Right kidney (tissue), 9 donors: ENCODE measurements at places on chromosomes 16 and 17.
A peak's percentile ranks its signal among the peaks of the same experiment; 100 is the strongest.

GRCh38 chr17:52106638-52107261 is 51.8 kb downstream of the CA10 start:
- peak; percentile 20 for DNase-seq

- DNase-seq = no peak
These were observed 4.7 kb downstream of the TPPP3 start for GRCh38 chr16:67388591-67388990.

- no peak for DNase-seq
These were observed 37.8 kb downstream of the GNA13 start for GRCh38 chr17:65018610-65019316.

GRCh38 chr16:22161999-22162655 is at the start of gene SDR42E2:
Gene SDR42E2, plus strand, starts transcription at chr16:22162506. Its CDS starts 3,077 bp downstream, at chr16:22165583.
- peak; percentile 47 for DNase-seq

DNA sequence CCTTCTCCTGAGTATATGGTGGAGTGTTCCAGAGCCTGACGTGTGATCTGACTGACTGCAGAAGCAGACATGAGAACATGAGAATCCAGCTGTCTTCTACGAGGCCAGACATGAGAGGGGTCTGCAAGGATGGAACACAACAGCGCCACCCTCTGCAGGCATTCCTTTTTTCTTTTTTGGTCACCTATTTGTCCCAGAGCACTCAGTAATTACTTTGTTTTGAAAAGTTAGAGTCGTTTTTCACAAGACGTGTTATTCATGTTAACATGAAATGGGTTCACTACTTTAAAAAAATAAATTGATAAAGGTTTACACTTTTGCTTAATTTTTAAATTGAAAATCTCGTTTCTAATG is 43.8 kb upstream of the ATP2A3 start:
- DNase-seq = no peak

- no peak for DNase-seq
These were observed 925 bp downstream of the ZNF689 start for GRCh38 chr16:30609002-30609925.

DNA sequence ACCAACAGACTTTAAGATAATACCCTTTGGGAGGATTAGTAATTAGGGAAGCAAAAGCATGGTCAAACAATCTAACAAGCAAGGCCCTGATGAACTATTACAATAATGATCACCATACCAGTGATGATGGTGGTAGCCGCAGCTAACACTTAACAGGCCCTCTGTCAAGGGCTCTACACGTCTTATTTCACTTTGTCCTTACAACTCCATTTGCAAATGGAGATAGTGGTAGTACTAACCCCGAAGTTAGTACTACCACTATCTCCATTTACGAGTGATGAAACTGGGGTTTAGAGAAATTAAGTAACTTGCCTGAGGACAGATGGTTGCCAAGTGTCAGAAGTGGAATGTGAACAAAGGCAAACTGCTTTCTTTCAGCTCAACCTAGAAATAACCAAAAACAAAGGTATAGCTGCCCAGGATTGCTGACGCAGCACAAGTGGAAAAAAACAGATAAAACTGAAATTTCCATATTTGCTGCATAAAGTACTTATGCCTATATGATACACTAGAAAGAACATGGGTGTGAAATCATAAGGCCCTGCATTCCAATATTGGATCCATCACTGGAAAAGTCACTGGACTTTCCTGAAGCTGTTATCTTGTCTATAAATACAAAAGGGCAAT is 24.6 kb downstream of the CEP112 start:
- no peak for DNase-seq

GRCh38 chr16:84811529-84811928 is 8.3 kb upstream of the CRISPLD2 start:
- DNase-seq = no peak

GRCh38 chr16:9125658-9126505 is 34.4 kb downstream of the HAPSTR1 start:
- DNase-seq = no peak

GRCh38 chr16:65940711-65941110 is 425.8 kb upstream of the CDH5 start:
- DNase-seq = no peak

DNA sequence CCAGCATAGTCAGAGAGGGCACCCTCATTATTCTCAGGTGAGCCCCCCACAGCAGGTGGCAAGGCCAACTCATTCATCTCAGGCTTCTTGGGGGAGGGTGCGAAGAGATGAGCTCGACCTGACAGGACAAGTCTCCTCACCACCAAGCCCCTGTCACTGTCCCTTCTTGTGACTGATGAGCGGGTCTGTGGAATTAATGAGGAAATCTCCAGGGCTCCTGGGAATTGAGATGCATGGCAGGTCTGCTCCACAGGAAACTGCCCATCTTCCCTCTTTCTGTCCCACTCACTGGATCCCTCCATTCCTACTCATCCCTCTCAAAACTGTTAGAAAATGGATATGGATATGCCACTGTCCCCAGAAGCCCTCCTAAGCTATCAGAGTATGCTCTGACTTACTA is 32.5 kb upstream of the CES5A start:
- no peak for DNase-seq

DNA sequence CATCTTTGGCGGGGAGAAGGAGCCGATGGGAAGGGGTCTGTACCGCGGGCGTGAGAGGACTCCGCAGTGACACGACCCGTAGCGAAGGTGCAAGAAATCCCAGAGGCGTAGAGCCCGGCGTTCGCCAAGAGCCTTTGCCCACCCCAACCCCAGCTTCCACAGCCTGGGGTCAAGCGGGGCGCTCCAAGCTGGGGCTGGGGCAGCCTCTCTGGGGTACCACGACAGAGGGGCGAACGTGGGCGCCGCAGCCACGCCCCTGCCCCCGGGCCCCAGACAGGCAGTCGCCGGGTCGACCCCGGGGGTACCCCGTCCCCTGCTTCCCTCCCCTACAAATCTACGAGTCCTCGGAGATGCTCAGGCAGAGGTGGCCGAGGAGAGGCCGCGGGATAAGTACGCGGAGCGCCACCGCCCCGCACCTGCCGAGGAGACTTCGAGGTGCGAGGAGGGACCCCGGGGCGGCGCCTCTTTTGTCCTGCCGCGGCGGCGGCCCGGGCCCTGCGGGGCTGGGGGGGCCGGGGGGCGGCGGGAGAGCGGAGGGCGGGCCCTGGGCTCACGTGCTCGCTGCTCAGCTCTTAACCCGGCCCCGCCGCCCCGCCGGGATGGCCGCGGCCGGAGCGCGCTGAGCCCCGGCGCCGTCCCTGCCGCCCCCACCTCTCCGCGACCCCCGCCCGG is at the start of gene ADAM11:
ADAM11 (plus strand) TSS at position 575 of the 672 bp plus-strand sequence. CDS start 212 bp downstream, outside the sequence.
- peak; percentile 43 for DNase-seq

DNA sequence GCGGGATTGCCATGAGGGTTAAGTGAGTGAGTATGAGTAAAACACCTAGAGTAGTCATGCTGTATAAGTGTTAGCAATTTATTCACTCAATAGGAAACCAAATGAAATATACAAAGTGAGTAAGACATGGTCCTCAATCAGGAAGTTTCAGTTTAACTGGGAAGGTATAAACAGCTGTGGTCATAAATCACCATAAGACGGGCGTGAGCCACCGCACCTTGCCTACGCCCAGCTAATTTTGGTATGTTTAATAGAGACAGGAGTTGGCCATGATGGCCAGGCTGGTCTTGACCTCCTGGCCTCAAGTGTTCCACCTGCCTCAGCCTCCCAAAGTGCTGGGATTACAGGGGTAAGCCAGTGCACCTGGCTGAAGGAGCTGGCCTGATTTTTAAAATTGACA is 27.0 kb downstream of the RNF135 start:
- DNase-seq = no peak

DNA sequence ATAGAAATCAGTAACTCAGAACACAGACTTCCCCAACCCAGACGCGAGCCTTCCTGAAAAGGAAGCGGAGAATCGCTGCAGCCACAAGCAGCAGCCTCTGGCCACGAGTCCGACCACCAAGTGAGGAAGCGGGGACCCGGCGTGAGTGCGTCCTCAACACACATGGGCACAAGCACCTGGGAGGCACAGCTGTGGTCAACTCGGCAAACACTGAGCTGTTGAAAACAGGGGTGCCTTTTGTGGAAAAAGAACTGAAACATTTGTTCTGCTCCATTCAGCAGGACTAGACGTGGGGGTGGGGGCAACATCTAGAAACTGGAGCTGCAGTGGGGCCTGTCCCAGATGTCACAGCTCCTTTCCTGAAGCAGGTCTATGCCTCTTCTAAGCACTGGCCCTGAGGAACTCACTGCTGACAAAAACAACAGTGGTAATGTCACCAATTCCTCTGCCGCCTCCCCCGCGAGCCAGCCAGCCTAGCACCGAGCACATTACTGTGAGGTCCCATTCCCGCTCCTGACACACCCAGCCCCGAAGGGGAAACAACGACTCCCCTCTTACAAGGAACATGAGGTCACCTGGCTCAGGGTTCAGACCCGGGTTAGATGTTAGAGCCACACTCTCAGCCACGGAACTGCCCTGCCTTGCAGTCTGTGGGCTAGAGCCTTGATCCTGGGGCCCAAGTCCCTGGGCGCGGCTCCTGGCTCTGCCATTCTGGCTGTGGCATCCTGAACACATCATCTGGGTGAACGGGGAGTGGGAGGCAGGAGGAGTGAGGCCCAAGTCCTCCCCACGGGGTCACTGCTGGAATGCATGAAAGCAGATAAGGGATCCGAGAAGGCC is 29.0 kb downstream of the KDM8 start:
- no peak for DNase-seq

DNA sequence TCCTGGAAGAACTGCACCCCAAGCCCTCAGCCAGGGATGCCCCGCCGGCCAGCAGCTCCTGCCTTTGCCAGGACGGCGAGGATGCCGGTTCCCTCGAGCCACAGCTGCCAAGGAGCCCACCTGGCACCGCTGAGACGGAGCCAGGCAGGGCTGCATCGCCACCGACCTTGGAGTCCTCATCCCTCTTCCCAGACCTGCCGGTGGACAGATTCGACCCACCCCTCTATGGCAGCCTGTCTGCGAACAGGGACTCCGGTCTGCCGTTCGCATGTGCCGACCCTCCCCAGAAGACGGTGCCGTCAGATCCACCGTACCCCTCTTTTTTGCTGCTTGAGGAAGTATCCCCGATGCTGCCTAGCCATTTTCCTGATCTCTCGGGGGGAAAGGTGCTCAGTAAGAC is 21.4 kb upstream of the ZFPM1 start:
- no peak for DNase-seq

DNA sequence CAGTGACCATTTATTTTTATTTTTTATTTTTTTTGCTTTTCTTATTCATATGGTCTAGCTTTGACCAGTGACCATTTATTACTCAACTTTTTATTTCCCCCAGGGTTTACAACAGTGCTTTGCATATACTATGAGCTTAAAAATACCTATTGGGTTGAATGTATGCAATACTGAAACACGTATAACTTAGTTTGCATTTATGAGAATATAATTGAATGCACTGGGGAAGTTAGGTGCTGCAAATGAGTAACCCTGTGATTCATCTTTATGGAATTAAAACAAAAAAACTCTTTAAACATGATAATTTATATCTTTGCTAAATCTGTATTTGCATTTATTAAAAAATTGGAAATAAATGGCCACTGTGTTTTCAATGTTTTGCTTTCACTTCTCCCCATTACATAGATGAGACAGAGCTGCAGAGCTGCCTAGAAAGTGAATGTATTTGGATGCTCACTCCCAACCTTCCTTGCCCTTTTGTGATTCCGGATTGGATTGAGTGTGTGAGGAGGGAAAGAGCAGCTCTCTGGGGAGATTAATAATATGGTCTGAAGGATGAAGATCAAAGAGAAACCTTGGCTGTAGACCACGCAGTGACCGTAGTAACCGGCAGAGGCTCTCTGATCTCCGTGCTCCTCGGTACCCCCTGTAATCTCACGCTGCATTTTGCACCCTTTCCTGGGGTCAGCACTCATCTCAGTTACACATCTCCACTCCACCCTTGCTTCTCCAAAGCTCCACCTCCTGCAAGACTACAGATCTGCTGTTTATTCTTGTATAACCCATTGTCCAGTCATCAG is 14.3 kb downstream of the TMEM100 start:
- DNase-seq = no peak

GRCh38 chr16:84836234-84836647 is 16.5 kb downstream of the CRISPLD2 start:
- peak; percentile 61 for DNase-seq

DNA sequence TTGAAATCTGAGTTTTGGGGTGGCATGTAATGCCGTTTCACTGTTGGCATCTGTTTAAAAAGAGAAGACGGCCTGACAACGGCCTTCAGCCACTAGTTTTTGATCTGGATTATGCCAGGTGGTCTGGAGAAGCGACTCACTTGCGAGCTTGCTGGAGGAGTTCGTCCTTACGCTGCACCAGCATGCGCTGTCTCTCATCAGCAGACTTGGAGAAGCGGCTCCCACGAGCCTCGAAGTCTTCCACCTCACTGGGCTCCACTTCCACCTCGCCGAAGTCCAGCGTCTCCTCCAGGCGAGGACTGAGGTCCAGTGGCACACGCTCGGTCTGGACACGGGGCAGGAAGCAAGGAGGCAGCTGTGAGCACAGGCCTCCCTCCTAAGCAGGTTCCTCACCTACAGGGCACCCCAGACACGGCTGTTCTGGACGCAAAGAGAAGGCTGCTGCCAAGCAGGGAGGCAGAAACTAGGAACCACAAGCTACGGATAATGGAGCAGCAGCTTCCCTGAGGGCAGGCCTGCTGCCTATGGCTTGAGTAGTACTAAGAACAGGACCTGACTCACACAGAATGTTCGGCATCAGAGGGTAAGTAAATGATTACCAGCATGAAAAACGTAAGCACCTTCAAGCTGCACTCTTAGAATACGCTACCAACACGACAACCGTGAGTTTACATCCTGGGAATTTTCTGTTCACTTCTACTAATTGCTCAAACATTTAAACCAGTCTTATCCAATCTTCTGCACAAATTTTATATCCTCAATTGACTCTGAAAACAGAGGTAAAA is 61.4 kb downstream of the AMFR start:
- DNase-seq = no peak

DNA sequence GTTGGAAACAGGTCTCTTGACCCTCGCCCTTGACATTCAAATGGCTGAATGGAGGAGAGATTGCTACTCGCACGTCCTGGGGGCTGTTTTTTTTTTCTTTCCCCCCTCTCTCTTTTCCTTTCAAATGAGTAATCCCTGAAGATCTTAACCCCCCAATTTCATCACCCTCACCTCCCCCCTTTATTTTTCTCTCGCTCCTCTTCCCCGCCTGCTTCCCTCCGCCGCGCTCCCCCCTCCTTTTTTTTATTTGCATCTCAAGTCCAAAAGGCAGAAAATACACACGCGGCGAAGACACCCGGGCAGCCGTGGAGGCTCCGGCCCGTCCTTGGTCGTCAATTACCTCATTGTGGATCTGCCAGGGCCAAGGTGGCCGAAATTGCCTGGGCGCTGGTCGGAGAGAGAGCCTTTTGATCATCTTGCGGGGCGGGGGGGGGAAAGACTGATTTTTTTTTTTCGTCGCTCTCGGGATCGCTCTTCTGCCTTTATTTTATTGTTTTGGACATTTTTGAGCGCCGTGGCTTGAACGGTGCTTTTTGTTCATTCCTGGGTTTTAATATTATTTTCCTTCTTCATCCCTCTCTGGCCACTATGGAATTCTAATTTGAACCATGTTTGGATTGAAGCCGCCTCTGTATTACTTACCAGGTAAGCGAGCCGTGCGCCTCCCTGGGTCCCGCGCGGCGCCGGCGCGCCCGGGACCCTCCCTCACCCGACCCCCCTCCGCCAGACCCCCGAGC is 57.2 kb upstream of the GSE1 start:
- DNase-seq = no peak

GRCh38 chr16:12547608-12547922 is 256.1 kb downstream of the CPPED1 start:
- DNase-seq = no peak

GRCh38 chr16:85615852-85616606 is 2.9 kb downstream of the GSE1 start:
- peak; percentile 74 for DNase-seq
